Ascending aorta (tissue), 2 donors: ENCODE measurements at places on chromosomes 11 and 22.

DNA sequence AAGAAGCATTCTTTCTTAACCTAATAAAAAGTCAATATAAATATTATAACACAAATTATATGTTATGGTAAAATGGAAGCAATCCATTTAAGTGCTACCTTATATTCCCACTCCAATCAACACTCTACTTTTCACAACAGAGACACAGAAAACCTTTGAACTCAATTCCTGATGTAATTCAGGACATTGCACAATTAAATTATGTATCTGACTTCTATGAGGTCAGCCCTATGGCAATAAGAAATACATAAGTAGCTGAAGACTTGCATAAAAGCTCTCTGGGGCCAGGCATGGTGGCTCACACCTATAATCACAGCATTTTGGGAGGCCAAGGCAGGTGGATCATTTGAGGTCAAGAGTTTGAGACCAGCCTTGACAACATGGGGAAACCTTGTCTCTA, 6.8 kb downstream of the OR4D10 start:
- DNase-seq, result no peak

- DNase-seq, result peak; percentile 82
These were observed 125.1 kb downstream of the BCR start for GRCh38 chr22:23305321-23305910.

DNA sequence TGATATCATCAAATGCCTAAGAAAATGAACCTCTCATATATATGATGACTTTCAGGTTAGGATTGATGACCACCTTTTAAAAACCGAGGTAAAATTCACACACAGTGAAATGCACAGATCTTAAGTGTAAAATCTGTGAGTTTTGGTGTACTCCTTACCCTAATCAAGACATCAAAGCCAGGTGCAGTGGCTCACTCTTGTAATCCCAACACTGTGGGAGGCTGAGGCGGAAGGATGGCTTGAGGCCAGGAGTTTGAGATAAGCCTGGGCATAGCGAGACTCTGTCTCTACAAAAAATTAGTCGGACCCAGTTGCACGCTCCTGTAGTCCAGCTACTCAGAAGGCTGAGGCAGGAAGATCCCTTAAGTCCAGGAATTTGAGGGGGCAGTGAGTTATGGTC, 140.4 kb downstream of the UVRAG start:
- DNase-seq, result no peak

- peak; percentile 75 for DNase-seq
These were observed 22.9 kb upstream of the MRPL17 start for GRCh38 chr11:6705905-6706535.

DNA sequence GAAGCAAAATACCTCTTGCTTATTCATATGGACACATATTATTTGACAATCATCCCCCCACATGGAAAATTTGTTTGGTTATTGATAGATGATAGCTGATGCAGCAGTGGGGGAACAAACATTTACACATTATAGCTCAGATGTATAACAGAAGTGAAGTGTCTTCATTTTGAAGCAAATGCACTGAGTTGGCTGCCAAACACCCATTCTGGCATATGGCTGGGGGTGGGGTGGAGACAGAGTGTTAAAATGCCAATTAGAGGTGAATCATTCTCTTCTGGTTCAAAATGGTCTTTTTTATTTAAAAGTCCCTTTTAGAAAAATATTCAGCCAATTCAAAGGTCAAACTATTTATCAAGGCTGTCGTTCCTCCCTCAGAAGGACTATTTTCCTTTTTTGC, 157.3 kb upstream of the TRPC6 start:
- DNase-seq, result no peak

DNA sequence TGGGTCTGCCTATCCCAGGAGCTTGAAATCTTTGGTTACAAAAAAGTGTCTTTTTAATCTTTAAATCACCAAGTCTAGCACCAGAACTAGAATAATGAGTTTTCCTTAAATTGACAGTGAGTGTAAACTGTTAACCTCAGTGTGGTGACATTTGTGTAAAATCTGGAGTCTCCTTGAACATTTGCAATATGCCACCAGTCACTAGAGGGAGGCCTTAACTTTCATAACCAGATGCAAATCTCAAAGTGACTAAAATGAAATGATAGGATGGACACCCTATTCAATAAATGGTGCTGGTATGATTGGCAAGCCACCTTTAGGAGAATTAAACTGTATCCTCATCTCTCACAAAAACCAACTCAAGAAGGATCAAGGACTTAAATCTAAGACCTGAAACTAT, 8.3 kb upstream of the SCGB1D2 start:
- DNase-seq, result no peak

GRCh38 chr11:103812680-103813079, 223.8 kb upstream of the DDI1 start:
- DNase-seq, result no peak

GRCh38 chr11:11027288-11027687, 169.4 kb upstream of the ZBED5 start:
- no peak for DNase-seq

GRCh38 chr22:35328472-35328885, 28.8 kb downstream of the TOM1 start:
- DNase-seq, result no peak
